ENCODE measurements at places on chromosomes 16 and 17.

DNA sequence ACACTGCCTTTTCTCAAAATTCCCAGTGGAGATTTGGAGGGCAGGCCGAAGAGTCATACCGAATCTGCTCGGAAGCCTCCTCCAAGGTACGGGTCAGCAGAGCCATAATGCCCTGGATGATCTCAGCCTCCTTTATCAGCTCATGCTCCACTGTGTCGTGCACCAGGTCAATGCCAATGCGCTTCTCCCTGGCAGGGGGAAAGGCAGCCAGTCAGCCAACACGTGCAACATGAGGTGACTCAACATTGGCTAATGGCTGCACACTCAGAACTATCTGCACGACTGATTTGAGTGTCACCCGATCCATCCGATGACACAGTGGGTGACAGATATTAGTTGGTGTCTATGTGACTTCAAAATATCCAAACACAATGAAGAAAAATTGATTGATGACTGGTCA is 15.8 kb downstream of the TEKT1 start:
- DNase-seq: no peak

DNA sequence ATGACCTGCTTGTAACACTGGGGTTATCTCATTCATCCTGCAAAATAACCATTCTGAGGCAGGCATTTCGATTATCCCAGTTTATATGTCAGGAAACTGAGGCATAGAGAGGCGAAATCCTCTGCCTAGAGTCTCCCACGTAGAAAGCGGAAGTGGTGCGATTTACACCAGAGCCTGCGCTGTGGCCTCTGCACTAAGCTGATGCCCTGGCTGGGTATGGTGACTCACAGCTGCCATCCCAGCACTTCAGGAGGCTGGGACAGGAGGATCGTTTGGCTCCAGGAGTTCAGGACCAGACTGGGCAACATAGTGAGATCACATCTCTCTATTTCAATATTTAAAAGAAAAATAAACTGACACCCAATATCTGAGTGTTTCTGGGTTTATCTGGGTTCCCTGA is 59.3 kb upstream of the BCO1 start:
- no peak for DNase-seq

- DNase-seq: no peak
These were observed 1.6 kb downstream of the HOXB2 start for GRCh38 chr17:48543107-48543853.

DNA sequence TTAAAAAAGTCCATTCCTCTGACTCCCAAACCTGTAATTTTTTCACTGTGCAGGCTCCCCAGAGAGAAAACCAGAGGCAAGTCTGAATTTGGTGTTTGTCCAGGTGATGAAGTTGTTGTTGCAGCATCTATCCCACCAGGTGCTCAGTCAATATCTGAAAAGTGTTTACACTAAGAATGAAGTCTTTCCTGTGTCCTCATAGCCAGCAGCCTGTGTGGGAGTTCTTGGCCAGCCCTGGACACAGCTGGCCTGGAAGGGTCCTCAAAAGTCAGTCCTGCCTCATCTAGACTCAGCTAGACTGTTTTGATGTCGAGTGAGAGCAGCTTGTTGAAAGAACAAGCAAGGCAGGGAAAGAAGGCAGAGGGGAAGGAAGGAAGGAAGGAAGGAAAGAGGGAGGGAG is 3.3 kb upstream of the PMP22 start:
- DNase-seq: no peak

- DNase-seq: no peak
These were observed 1.2 kb upstream of the ZMYND15 start for GRCh38 chr17:4738136-4739121.

DNA sequence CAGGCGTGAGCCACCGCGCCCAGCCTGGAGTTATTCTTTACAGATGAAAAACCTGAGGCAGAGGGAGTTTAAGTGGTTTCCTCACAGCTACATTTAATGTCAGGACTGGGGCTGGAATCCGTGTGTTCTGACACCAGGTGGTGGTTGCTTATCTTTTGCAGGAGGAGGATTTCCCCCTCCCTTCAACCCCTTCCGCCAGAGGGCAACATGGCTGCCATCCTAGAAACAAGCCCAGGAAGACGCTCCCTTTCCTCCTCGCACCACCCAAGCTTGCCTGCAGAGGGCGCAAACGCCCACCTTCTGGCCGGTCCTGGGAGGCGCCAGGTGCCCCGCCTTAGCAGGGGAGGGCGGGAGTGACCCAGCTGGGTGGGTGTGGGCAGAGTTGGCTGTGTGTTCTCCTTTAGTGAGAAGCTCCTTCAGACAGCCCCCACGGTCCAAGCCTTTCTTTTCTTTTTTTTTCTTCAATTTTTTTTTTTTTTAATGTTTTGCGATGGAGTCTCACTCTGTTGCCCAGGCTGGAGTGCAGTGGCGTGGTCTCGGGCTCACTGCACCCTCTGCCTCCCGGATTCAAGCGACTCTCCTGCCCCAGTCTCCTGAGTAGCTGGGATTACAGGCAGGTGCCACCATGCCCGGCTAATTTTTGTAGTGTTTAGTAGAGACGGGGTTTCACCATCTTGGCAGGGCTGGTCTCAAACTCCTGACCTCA is 9.9 kb upstream of the RAP1GAP2 start:
- DNase-seq: peak; percentile 29

GRCh38 chr17:57588086-57588485 is 157.0 kb downstream of the CCDC182 start:
- no peak for DNase-seq

- DNase-seq: no peak
These were observed 98.9 kb downstream of the ZNF423 start for GRCh38 chr16:49756775-49757558.

Measured in AG04450 (cell line).